ENCODE measurements at places on chromosomes 13 and 19. TPM values are rescaled to one million over a fixed set of nuclear protein-coding genes. Genes with fewer than 3 reads are reported as not detected.

GRCh38 chr13:99258946-99259345 lies 767 bp upstream of the GPR18 start:
- no peaks in the 10 kb centered on the region for H3K27me3 ChIP-seq
- no peak overlapping the region for H3K27ac ChIP-seq
- H3K4me3 ChIP-seq = no peak overlapping the region

- peak; percentile 72 for DNase-seq
- H3K4me1 ChIP-seq = no peaks in the 10 kb centered on the region
- no peaks in the 10 kb centered on the region for H3K27me3 ChIP-seq
These were observed 10.0 kb upstream of the VSTM2B start for GRCh38 chr19:29515706-29516357.

DNA sequence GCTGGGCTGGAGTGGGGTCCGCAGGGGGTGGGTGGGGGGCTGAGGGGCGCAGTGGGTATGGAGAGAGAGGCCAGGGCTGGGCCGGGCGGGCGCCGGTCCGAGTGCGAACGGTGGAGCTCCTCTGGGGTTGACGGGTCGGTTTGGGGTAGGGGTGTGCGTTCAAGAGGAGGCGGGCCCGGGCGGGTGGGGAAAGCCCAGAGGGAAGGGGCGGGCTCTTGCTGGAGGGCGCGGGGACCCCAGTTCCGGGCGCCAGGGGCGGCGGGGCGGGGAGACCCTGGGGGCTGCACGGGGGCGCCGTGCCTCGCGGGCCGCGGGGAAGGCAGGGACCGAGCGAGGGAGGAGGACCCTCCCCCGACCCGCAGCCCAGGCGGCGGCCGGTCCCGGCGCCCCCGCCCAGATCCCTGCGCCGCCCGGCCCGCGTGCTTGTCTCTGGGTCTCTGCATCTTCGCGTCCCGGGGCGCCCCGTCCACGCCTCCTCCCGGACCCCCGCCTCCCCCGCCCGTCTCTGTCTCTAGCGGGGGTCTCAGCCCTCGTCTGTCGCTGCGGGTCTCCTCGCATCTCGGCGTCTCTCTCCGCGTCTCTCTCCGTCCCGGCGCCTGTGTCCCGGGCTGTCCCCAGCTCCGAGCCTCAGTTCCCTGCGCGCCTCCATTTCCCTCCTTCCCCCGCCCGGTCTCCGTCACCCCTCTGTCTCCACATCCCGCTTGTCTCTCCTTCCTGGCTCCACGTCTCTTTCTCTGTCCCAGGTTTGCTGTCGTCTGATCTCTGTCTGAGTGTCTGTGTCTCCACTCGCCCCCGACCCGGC lies 8.3 kb upstream of the SHISA7 start:
- H3K36me3 ChIP-seq = no peaks in the 10 kb centered on the region
- no peaks in the 10 kb centered on the region for H3K4me1 ChIP-seq
- no peak overlapping the region for H3K27ac ChIP-seq
- DNase-seq = no peak

GRCh38 chr13:78659450-78659730 lies 435 bp upstream of the OBI1 start:
- H3K27me3 ChIP-seq = no peaks in the 10 kb centered on the region
- H3K36me3 ChIP-seq = peaks cover 3% of the 10 kb centered on the region
- peak overlapping the region; percentile 74 for H3K27ac ChIP-seq
- peaks cover 11% of the 10 kb centered on the region for H3K4me1 ChIP-seq
- peak overlapping the region; percentile 98 for H3K4me3 ChIP-seq

- no peaks in the 10 kb centered on the region for H3K27me3 ChIP-seq
- DNase-seq = peak; percentile 58
- H3K4me3 ChIP-seq = no peak overlapping the region
- no peaks in the 10 kb centered on the region for H3K4me1 ChIP-seq
- H3K36me3 ChIP-seq = no peaks in the 10 kb centered on the region
These were observed 27.1 kb downstream of the MEGF8 start for GRCh38 chr19:42352301-42353259.

DNA sequence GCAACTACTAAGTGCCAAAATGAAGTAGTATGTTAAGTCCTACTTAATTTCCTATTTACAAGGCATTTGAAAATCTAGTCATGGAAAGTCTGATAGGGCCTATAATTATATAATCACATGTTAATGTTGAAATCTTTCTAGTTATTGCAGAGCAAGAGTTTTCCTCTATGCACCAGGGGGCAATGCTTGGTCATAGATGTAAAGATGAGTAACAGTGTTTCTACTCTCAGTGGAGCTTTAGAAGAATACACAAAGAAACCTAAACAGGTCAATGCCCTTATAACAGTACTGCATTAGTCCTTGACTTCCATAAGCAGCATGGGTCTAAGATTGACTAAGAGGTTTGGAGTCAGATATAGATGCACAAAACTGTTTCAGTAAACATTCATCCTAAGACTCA lies 218.7 kb downstream of the KCTD12 start:
- H3K27ac ChIP-seq = no peak overlapping the region
- no peak for DNase-seq
- H3K36me3 ChIP-seq = no peaks in the 10 kb centered on the region
- no peaks in the 10 kb centered on the region for H3K27me3 ChIP-seq
- H3K4me3 ChIP-seq = no peak overlapping the region

DNA sequence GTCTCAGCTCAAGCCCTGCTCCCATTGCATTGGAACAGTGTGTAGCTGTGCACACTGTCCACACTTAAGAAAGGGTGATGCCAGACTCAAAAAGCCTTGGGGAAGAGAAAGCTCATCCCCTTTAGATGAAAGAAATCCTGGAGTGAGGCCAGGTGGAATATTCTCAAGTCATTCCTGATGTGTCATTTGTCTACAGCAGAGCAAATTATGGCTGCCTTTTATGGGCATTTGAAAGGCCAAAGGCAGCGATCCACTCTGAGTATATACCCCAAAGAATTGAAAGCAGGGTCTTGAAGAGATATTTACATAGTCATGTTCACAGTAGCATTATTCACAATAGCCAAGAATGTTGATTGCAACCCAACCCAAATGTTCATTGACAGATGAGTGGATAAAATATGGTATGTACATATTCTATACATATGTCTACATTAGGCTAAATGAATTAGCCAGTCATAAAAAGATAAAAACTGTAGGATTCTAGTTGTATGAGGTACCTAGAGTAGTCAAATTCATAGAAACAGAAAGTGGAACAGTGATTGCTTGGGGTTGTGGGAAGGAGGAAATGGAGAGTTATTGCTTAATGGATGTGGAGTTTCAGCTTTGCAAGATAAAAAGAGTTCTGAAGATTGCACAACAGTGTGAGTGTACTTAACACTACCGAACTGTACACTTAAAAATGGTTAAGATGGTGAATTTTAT lies 214.9 kb downstream of the KCNRG start:
- no peaks in the 10 kb centered on the region for H3K36me3 ChIP-seq
- peaks cover 14% of the 10 kb centered on the region for H3K4me1 ChIP-seq
- peak overlapping the region; percentile 61 for H3K27ac ChIP-seq

DNA sequence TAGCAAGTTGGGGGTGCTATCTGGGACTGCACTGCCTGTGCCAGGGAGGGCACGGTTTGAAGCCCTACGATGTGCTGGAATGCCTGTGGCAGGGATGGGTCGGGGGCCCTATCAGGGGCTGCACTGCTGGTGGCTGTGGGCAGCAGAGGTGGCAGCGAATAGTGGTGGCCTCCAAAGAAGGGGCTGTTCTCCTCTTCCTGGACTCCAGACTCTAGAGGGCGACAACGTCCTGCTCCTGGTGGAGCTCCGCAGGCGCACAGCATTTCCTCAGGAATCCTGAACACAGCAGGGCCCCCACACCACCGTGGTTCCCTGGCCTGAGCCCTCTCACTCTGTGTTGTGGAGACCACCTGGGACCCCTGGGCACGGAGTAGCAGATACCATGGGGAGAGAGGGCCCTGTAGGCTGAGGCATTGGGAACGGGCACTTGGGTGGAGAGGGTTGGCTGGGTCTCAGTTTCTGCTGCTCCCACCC lies 145.6 kb downstream of the TNFRSF19 start:
- H3K4me3 ChIP-seq = no peak overlapping the region
- DNase-seq = no peak
- H3K36me3 ChIP-seq = no peaks in the 10 kb centered on the region

DNA sequence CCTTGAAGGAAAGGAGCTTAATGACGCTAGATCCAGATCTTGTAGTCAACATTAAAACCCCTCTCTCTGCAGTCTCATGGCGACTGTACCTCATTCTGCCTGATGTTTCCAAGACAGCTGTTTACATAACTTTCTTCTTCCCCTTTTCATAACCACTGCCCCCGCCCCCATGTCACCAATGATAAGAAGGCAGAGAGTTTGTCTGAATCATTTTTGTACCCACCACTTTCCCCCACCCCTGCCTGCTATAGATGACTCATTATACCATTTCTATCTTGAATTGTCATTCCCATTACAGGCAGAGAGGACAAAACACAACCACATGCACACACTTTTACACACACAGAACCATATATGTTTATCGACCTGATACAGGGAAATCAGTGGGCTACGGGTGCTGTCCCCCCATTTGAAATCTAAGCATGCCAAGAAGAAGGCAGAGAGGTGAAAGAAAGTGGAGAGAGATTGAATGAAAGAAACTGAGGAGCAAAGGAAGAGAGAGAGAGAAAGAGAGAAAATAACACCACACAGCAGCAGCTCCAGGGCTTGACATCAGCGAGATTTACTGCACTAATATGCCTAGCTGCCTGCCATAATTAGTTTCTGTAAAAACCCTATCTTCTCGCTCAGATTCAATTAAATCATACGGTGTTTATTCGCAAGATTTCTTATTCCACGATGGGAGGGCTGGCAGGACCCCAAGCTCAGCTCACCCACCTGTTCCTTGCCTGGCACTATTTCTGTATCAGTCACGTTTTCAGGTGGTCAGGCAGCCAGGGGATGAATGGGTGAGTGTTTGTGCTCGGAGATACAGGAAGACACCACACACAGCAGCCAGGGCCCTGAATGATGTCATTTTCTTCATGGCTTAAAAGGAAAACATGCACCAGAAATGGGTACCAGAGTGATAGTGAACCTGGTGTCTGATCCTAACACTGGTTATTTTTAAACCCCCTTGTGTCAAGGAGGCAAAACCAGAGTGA lies 114.3 kb upstream of the SERP2 start:
- H3K27me3 ChIP-seq = no peaks in the 10 kb centered on the region
- H3K27ac ChIP-seq = peak overlapping the region; percentile 60
- DNase-seq = peak; percentile 83
- H3K4me1 ChIP-seq = peaks cover 23% of the 10 kb centered on the region
- no peak overlapping the region for H3K4me3 ChIP-seq

- no peak overlapping the region for H3K4me3 ChIP-seq
- no peaks in the 10 kb centered on the region for H3K36me3 ChIP-seq
- H3K27me3 ChIP-seq = no peaks in the 10 kb centered on the region
- no peak for DNase-seq
- H3K4me1 ChIP-seq = no peaks in the 10 kb centered on the region
These were observed 570.9 kb downstream of the GPC6 start for GRCh38 chr13:93797463-93797862.

GRCh38 chr13:99980824-99981734 lies 505 bp upstream of the ZIC2 start:
- H3K27me3 ChIP-seq = peaks cover 87% of the 10 kb centered on the region
- H3K4me3 ChIP-seq = peak overlapping the region; percentile 45
- H3K36me3 ChIP-seq = no peaks in the 10 kb centered on the region
- no peaks in the 10 kb centered on the region for H3K4me1 ChIP-seq
- H3K27ac ChIP-seq = no peak overlapping the region
- DNase-seq = peak; percentile 89

DNA sequence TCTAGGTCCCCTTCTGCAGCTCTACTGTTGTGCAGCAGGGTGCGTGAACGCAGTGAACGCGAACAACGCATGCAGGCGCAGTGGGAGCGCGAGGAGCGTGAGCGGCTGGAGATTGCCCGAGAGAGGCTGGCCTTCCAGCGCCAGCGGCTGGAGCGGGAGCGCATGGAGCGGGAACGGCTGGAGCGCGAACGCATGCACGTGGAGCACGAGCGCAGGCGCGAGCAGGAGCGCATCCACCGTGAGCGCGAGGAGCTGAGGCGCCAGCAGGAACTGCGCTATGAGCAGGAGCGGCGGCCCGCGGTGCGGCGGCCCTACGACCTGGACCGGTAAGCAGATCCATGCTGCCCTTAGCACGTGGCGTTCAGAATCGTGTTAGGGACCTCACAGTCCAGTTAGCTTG lies 18.8 kb downstream of the MICOS13 start:
- no peak overlapping the region for H3K27ac ChIP-seq
- peaks cover 79% of the 10 kb centered on the region for H3K36me3 ChIP-seq
- no peaks in the 10 kb centered on the region for H3K27me3 ChIP-seq
- no peak overlapping the region for H3K4me3 ChIP-seq

DNA sequence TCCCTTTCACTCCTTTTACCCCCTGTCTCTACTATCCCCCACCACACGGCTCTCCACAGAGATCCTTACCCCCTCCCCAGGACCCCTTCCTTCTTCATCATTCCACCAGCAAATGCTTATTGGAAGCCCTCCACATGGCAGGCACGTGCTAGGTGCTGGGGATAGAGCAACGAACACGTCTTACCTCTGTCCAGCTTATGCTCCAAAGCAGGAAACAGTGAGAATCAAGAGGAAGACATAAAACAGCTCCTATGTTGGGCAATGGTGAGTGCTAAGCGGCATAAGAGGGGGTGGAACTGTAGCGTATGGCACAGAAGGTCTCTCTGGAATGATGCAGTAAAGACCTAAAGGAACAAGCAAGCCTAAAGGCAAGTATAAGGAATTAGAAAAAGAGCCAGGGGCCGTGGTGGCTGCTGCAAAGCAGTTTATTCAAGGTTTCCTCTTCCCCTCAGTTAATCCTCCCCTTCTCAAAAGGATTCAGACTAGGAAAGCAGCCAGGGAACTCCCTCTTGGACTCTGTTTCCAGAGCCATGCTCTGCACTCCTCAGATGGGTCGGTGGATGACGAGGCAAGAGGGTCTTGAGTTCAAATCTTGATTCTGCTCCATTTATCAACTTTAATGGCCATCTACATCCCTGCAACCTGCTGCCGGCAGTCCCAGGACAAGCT lies 289.4 kb downstream of the FOXO1 start:
- DNase-seq = no peak
- no peaks in the 10 kb centered on the region for H3K36me3 ChIP-seq
- H3K27me3 ChIP-seq = no peaks in the 10 kb centered on the region

Gene KLF1
- not detected for total RNA-seq

Gene ZNF699
- total RNA-seq = 19.2 TPM

Gene RHPN2
- total RNA-seq = 1.4 TPM

Gene ZNF480
- total RNA-seq = 10.3 TPM

Gene PALM3
- total RNA-seq = not detected

Gene ATP12A
- under 0.01 TPM for total RNA-seq

Gene UNC13A
- total RNA-seq = under 0.01 TPM

Gene NPHS1
- not detected for total RNA-seq

Gene PGLYRP2
- total RNA-seq = not detected

Gene KASH5
- total RNA-seq = not detected

All from osteoblast (primary cell).